ENCODE measurements at places on chromosomes 6 and 20. TPM values are rescaled to one million over a fixed set of nuclear protein-coding genes. Genes with fewer than 3 reads are reported as not detected.
A peak's percentile ranks its signal among the peaks of the same experiment; 100 is the strongest.

FOXF2 gene
- not detected for total RNA-seq

TNNC2 gene
- total RNA-seq = 0.32 TPM

DNA sequence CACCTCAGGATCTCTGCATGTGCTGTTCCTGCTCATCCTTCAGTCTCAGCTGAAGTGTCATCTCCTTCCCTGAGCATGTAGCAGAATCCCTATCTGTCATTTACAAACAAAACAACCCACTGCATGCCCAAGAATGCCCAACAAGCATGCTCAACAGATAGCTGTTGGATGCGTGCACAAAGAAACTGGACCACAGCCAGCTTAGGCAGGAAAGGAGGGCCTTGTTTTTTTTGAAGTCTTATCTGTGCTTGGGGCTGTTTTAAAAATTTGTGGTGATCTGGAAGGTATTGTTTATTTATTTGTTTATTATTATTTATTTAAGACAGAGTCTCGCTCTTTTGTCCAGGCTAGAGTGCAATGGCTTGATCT, 18.5 kb upstream of the SLC16A10 start:
- DNase-seq = no peak

- DNase-seq = no peak
These were observed 45.3 kb downstream of the B4GALT5 start for GRCh38 chr20:49668181-49668877.

- DNase-seq = no peak
These were observed 170.0 kb downstream of the MOXD1 start for GRCh38 chr6:132231121-132231884.

DNA sequence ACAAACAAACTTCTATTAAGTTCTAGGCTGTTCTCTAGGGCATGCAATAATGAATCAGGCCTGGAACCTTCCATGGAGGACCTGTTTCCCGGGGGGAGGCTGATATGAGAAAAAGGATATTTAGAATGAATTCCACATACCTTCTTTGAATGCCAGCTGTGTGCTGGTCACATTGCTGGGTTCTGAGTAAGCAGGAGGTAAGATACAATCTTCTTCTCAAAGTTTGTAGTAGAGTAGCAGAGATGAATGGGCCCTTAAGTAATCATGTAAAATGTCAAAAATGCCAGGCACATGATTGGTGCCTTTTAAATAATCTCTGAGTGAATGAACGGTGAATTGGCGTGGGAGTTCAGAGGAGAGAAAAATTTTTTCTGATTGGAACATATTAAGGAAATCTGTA, 47.4 kb downstream of the TGM2 start:
- DNase-seq = peak; percentile 55

DNA sequence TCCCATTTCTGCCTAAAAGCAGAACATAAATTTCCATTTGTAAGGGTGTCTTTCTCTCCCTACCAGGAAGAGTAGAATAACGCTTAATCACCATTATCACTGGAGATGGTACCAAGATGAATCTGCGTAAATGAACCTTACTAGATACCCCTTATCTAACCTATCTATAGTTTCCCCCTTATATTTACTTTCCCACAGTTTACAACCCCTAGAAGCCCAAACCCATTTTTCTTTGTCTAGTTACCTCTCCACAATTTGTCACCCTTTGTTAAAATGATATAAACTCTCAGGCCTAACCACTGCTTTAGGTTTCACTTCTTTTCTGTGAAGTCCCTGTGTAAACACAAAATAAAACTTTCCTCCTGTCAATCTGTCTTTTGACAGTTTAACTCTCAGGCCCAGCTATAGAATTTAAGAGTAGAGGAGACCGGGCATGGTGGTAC, 45.5 kb downstream of the PCNA start:
- DNase-seq = no peak

GRCh38 chr6:6556738-6557503, 31.6 kb upstream of the LY86 start:
- peak; percentile 64 for DNase-seq

DNA sequence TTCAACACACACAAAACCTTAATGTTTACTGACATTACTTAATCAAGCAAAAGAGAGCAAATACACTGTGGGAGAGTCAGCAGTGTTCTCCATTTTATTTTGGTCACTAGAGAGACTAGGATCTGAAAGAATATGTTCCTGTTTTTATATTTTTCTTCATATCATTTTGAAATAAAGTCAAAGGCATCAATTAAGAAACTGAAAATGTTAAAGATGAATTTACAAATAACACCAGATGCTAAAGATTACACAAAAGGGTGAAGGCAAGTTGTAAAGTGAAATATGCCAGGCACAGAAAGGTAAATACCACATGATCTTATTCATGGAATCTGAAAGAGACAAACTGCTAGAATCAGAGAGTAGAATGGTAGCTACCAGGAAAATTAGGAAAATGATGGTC, 60.3 kb upstream of the FABP7 start:
- DNase-seq = no peak

- no peak for DNase-seq
These were observed 303.9 kb upstream of the MAP3K7 start for GRCh38 chr6:90890683-90891330.

All from fibroblast of villous mesenchyme (primary cell).